ENCODE measurements at places on chromosomes 3 and 15.

GRCh38 chr3:46660543-46661523, 32.6 kb downstream of the ALS2CL start:
- DNase-seq = no peak

DNA sequence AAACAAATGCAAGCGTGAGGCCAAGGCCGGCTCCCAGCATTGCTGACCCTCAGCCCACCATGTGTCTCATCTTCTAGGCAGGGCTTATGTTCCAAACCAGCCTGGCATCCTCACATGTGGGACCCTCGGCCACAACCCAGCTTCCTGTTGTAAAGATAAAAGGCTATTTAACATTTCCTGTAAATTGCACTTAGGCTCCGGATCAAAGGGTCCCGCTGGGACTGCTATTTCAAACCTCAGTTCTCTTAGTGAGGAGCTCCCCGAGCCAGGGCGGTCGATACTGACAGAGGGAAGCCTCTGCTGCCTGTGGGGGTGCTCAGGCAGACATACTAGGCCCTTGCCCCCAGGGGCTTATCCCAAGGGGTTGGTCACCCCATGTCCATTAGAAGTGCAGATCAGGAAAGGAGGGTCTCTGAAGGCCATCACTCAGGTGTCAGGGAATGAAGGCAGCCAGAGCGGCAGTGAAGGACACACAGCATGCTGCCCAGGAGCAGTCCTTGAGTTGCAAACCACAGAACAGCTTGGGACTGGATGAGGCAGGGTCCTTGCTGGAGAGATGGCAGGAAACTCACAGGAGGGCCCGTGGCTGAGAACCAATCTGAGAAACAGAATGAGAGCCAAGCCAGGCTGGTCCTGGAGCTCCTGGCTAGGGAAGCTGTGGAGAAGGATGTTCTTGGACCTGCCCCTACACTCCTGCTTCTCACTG, 239.9 kb downstream of the TLE3 start:
- DNase-seq = no peak

GRCh38 chr3:183619624-183620251, 15.7 kb upstream of the KLHL24 start:
- no peak for DNase-seq

DNA sequence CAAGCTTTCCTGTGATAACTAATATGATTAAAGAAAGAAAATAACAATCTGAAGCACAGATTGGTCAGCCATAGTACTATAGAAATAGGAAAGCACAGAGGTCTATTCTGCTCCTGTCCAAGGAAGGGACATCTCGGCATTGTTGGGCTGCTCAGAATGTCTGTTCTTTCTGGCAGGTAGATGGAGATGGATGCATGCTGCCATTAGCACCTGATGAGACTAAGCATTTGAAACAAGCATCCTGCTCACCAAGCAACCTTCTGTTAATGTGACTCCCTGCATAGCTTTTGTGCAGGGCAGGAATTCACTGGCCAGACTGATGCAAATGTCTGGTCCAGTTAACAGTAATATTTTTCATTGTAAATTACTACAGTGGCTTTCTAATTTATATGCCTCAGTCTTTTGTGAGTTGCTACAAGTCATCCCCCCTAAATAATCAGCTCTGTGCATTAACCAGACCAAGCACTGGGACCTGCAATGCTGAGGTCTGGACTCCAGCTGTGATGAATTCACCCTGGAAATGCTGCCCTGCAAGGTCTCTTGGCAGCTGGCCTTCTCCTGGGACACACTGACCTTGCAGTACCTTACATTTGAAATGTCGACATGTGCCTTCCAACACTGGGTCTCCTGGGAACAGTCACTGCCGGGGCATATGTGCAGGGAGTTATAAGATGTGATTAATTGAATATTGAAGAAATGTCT, 1123.7 kb downstream of the IGSF11 start:
- DNase-seq = no peak

GRCh38 chr3:177426878-177427495, 229.7 kb upstream of the TBL1XR1 start:
- no peak for DNase-seq

- no peak for DNase-seq
These were observed 251.5 kb downstream of the PLCL2 start for GRCh38 chr3:17136136-17136721.

DNA sequence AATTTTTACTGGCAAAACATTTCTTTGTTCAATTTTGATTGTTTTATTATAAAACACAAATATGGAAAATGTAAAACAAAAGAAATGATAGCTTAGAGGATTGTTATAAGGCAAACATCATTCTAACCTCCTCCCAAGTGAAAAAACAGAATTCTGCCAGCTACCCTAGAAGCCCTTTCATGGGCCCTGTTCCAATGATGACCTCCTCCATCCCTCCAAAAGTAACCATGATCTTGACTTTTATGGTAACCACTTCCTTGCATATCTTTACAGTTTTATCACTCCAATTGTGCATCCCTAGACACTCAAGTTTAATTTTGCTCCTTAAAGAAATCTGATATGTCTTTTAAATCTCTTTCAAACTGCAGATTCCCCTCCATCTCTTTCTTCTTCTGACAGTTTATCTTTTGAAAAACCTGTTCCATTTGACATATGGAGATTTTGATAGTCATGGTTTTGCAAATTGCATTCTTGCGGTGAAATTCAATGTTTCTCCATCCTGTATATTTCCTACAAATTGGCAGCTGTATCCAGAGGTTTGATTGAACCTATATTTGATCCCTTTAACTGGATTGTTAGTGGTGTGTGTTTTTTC, 27.0 kb upstream of the TNFAIP8L3 start:
- DNase-seq = no peak

GRCh38 chr3:55790596-55791350, 303.7 kb upstream of the WNT5A start:
- no peak for DNase-seq

GRCh38 chr3:38029400-38030125, at the start of gene PLCD1:
Gene PLCD1, minus strand, starts transcription at chr3:38029642. Its CDS starts 103 bp downstream, at chr3:38029539.
- DNase-seq = peak; percentile 92

DNA sequence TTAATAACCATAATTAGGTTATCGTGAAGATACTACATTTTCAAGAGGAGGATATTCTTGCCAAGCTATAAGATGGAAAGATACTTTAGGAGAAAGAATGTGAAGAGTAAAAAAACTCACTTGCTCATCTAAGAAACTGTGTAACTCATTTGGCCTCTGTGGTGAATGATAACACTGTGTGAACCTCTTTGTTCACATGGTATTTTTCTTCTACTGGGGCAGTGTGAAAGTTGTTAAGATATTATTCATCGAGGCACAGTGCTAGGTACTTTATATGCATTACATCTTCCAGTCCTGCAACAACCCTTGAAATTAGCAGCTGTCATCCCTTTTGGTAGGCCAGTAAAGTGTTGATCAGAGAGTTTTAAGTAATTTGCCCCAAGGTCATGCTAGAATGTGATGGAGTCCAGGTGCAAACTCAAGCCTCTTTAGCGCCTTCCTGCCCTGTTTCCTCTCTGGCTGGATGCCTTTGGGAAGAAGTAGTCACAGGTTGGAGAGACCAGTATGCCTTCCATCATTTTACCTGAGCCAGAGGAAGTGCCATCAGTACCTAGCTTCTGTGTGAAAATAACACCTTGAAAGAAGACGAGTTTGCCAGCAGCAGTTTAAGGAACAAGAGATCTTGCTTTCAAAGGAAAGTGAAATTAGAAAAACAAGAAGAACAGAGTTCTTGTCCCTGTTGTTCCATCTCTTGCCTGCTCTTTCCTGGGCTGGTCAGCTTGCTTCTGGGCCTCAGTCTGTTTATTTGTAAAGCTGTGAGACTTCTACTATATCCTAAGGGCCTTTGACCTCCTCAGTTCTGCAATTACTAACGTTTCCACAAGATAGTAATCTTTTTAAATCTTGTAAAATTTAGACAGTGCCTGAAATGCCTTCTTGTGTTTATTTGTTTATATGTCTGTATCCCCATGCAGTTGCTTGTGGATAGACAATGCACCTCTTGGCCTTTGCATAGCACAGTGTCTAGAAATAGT, 179.3 kb downstream of the FNDC3B start:
- DNase-seq = no peak

DNA sequence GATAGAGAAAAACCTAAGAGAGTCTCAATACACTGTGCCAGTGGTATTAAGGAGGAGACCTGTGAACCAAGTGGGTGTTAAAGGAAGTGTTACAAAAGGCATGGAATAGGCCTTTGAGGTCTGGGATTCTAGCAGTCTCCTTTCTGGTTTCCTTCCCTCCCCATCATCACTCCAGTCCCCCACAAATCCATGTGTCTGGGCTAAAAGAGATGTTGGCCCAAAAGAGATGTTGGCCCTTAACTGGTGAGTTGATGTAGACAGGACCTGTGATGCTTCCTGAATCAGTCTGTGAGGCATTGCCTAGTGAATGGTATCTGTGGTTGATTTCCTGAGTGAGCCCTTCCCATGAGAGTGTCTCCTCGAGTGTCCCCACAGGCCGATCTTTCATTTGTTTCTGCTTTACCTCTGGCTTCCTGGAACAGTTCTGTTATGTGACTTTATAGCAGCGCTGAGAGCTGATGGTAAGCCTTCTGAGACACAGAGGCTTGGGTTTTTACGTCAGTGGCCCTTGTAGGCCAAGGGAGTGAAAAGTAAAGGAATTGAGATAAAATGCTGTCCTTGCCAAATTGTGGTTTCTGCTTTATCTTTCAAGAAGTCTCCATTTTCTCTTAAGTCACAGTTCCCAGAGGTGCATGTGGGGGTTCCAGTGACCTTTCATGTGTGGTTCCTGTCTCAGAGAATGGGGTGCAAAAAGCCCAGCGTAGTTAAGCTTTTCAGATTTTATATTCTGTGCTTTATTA, 87.8 kb downstream of the KLHL25 start:
- DNase-seq = no peak

- no peak for DNase-seq
These were observed 2.3 kb upstream of the GFM1 start for GRCh38 chr3:158642005-158642404.

- DNase-seq = no peak
These were observed 12.1 kb upstream of the UBE2Q2 start for GRCh38 chr15:75830910-75831805.

- no peak for DNase-seq
These were observed 6.5 kb downstream of the CELF6 start for GRCh38 chr15:72313448-72313840.

GRCh38 chr15:68301301-68301700, 23.8 kb downstream of the FEM1B start:
- no peak for DNase-seq

GRCh38 chr15:88606070-88606794, 14.9 kb upstream of the AEN start:
- DNase-seq = no peak

- no peak for DNase-seq
These were observed 644 bp upstream of the NGLY1 start for GRCh38 chr3:25783661-25784512.

GRCh38 chr3:24828011-24828410, 333.4 kb upstream of the THRB start:
- DNase-seq = no peak

- no peak for DNase-seq
These were observed 13.9 kb downstream of the TSC22D2 start for GRCh38 chr3:150421799-150422548.

DNA sequence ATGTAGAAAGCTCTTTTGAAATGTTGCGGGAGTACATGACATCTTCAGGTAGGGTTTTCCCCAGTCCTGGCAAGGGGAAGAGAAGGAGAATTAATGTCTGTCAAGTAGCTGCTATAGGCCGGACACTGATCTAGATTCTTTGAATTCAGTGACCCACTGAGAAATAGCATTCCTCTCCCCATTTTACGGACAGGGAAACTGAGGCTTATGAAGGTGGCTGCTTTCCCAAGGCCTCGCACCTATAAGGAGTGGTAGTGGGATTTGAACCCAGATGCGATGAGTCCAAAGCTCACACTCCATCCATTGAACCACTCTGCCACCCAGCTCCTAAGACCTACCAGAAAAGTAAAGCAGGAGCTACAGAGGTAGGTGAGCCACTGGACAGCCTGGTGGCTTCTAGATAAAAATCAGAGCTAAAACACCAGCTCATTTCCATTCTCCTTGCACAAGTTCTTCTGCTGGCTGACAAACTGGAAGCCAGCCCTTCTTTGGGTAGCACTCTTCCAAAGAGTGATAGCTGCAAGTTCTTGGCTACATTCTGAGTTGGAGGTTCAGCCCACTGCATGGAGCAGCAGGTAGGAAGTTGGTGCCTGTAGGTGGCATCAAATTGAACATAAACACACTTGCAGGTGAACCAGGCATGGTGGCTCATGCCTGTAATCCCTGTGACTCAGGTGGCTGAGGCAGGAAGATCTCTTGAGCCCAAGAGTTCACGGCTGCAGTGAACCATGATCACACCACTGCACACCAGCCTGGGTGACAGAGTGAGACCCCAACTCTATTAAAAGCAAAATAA, 22.0 kb downstream of the ZNF710 start:
- DNase-seq = no peak

DNA sequence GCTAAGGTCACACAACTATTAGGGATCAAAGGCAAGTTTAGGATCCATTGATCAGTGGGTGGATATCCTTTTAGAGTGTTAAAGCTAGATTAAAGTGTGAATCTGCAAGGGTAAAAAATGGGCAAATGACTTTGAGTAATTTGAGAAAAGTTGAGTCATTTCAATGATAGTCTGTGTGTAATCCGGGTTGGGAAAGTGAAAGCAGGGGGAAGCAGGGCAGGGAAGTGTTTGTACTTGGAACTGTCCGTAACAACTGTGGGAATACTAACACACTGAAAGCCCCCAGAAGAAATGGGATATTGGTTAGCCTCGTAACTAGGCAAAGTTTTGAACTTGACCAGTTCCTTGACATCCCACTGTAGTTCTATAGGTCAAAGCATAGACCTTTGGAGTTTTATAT, 187.2 kb upstream of the SLITRK3 start:
- DNase-seq = no peak

DNA sequence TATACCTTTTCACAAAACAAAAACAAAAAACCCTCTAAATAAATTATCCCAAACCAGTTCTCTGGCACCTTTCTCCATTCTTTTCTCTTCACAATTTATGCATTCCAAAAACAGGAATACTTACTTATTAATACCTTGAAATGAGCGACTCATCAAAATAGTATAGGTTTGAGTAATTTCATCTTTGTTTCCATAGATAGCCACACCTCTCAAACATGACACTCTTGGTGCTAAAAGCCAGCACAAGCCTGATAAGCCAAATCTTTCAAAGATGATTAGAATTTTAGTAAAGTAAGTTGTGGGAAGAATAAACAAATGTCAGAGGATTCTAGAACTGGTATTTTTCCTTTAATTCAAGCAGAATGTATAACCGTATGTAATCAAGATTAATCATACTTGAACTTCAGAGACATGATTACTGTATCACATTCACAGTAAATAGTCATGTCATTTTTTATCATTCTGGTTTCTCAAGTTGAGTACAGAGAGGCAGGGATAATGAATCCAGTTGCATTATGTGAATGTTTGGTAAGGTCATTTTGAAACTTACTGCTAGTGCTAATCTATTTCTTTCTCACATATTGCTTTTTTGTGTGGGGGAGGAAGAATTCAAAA, 12.1 kb upstream of the WDR5B start:
- no peak for DNase-seq

- DNase-seq = no peak
These were observed 373.4 kb downstream of the OCA2 start for GRCh38 chr15:27725731-27726130.

Data from upper lobe of right lung (tissue), 1 donor.